Esophagus squamous epithelium (tissue), 5 donors: ENCODE measurements at places on chromosomes 7 and 10.

- DNase-seq, result no peak
These were observed 40.3 kb downstream of the CPVL start for GRCh38 chr7:29105752-29106668.

DNA sequence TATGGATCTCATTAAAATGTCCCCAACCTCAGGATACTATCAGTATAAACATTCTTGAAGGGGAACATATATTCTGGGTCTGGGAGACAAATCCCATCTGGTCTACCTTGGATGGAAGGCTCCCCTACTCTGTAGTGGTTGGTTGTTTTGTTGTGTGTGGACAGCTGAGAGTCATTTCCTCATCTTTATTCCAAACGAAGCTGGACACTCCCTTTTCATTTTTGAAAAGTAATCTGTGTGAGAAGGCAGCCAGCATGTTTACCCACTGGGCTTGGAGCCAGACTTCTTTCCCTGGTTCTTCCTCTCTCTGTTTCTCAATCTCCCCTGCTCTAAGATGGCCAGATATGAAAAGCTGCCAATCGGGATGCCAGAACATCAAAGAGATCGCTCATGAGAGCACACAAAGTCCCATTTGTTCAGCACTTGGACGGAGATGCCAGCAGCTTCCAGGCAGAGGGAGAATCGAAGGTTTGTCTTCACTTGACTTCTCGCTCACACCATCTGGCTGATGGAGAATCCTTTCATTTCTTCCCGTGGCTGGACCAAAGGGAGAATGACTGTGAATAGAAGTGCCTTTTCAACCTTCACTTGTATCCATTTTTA, 108.1 kb upstream of the AGR3 start:
- no peak for DNase-seq

DNA sequence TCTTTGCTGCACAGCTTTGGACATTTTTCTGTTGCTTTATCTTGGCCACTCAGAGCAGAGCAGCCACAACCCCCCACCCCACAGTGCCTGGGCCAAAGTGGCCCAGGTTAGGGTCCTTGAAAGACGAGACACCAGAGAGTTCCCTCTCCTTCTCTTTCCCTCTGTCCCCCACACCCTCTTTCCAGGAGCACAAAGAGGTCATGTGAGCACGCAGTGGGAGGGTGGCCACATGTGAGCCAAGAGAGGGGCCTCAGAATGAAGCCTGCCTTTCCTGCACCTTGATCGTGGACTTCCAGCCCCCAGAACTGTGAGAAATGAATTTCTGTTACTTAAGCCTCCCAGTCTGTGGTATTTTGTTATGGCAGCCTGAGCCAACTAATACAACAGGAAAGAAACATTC, 14.6 kb upstream of the MSMB start:
- DNase-seq, result no peak

DNA sequence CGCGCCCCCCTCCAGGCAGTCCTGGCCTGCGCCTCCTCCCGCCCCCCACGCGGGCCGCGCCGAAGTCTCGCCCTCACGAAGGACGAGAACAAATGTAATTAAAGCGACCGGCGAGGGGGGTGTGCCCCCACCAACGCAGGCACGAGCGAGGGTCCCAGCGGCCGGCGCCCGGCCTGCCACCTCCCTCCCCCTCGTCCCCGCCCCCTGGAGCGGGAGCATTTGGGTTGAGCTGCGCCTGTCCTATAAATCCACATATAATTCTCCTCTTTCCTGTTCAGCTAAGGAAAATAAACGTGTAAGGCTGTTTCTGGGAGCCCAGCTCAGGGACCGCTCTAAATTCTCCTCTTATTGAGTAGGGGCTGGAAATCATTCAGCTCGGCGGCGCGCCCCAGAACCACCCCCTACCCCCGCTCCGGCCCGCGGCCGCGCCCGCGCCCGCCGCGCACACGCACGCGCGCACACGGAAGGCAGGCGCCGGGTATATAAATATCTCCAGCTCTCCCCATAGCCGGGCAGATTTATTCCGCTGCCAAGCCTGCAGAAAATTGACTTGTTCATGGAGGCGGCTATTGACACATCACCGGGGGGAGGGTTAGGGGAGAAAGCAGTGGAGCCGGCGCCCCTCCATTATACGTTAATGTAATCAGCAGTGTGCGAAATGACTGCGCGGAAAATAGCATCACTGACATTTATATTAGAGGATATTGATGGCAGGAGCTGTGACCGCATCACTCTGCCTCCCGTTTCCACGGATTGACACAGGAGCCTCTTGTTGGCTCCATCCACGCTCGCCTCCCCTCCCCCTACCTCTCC, 61.6 kb upstream of the BTRC start:
- DNase-seq, result no peak

DNA sequence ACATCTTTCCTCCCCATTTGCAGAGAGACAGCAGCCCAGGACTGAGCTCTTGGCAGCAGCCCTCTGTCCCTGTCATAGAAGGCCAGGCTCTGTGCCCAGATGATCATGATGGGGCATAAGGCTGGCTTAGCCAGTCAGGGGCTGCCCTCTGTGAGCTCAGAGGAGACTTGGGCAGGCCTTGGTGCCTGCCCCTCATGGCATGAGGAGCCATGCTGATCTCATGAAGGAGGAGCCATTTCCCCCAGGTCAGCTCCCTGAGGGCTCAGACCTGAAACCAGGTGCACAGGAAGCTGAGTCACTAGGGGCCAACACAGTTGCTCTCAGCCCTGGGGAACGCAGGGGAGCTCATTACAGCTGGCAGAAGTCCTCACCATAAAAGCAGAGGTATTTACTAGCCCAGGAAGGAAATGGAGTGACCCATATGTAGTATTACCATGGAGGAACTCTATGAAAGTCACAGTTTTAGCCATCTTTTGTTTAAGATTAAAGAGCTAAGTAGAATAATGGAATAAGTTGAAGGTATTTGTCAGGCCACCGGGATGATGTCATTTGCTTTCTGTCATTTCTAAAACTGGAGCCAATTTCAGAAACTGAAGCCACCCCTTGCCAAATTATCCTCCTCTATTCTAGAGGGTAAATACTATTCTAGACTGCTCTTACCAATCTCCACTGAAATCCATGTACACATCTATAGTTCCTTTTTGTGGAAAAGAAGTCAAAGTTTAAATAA, 362.4 kb upstream of the ZNF32 start:
- no peak for DNase-seq

- DNase-seq, result no peak
These were observed 130.4 kb upstream of the AUTS2 start for GRCh38 chr7:69467826-69468225.

GRCh38 chr7:32879460-32879859, 12.1 kb downstream of the KBTBD2 start:
- DNase-seq, result no peak

DNA sequence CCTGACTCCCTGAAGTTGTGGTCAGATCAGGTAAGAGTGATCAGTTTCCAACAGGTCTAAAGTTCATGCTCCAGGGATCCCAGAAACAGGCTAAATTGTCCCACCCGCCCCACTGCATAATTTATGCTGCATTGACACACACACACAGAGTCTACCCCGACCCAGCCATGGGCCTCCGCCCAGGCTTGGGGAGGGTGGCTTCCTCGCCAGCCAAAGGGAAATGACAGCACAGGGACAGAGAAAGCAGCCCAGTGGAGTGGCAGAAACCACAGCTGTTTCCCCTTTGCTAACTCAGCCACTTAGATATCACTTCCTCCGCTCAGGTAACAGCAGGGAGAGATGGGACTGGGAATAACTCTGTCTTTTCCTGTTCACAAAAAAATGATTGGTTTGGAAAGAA, 9.4 kb downstream of the SH3PXD2A start:
- no peak for DNase-seq

- DNase-seq, result no peak
These were observed 255.3 kb downstream of the CELF2 start for GRCh38 chr10:11272915-11273389.

GRCh38 chr10:124820121-124820520, 18.5 kb downstream of the ABRAXAS2 start:
- DNase-seq, result no peak

GRCh38 chr7:81445462-81445861, 324.4 kb downstream of the HGF start:
- no peak for DNase-seq

DNA sequence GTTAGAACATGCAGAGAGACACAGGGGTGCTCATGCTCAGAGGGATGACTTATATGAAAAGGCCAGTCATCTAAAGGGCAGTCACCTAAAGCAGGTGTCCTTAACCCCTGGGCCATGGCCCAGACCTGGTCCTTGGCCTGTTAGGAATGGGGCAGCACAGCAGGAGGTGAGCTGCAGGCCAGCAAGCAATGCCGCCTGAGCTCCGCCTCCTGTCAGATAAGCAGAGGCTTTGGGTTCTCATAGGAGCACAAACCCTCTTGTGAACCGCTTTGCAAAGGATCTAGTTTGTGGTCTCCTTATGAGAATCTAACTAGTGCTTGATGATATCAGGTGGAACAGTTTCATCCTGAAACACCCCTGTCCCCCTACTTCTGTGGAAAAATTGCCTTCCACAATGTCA, 14.5 kb downstream of the ANKRD7 start:
- no peak for DNase-seq

- DNase-seq, result no peak
These were observed 19.2 kb downstream of the ABCB4 start for GRCh38 chr7:87456247-87456646.

GRCh38 chr7:48360574-48360973, 189.3 kb downstream of the ABCA13 start:
- no peak for DNase-seq

DNA sequence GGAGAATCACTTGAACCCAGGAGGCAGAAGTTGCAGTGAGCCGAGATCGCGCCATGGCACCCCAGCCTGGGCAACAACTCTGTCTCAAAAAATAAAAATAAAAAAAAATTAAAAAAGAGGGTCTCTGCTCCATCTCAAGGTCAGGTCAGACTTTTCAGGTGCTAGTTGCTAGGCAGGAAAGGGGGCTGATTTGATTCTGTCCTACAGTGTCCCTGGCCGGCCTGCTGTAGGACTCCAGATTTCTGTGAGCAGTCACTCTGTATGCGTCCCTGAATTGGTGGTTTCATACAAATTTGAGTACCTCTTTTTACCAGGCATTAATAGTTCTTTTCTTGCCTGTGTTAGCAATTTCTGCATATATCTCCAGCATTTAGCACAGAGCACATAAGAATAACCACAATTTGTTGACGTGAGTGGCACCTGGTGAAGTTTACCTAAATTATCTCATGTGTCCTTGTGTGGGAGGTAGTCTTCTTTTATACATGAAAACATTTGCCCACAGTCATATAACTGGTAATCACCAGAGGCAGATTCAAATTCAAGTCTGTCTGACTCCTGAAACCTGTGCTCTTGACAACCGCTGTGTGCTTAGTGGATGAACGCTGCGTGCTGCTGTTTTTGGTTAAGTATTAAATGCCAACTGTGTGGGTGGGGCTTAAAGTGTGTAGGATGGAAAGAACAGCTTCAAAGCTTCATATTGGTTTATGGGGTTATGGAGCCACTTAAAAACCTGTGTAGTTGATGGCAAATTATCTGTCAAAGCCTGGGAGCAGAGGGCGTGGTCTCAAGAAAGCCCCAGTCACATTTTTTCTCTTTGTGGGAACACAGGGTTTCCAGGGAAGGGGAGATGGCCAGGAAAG, 3.2 kb upstream of the ZNF775 start:
- DNase-seq, result no peak

DNA sequence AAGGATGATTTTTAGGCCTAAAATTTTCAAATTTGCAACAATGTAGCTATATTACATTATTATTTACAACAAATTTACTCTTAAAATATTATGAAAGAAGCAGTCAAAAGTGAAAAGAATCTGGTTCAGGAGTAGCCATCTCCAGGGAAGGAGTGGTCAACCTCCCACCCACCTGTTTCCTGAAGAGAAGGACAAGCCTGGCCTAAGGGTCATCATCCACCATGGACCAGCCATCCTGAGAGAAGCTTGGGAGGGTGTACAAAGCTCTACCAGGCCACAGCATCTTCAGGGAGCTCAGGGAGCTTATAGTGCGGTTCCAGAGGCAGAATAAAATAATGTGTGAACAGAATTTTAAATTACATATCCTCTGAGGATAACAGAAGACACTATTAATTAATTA, 38.1 kb downstream of the COL1A2 start:
- no peak for DNase-seq

GRCh38 chr7:55132890-55133551, 114.2 kb downstream of the EGFR start:
- no peak for DNase-seq

DNA sequence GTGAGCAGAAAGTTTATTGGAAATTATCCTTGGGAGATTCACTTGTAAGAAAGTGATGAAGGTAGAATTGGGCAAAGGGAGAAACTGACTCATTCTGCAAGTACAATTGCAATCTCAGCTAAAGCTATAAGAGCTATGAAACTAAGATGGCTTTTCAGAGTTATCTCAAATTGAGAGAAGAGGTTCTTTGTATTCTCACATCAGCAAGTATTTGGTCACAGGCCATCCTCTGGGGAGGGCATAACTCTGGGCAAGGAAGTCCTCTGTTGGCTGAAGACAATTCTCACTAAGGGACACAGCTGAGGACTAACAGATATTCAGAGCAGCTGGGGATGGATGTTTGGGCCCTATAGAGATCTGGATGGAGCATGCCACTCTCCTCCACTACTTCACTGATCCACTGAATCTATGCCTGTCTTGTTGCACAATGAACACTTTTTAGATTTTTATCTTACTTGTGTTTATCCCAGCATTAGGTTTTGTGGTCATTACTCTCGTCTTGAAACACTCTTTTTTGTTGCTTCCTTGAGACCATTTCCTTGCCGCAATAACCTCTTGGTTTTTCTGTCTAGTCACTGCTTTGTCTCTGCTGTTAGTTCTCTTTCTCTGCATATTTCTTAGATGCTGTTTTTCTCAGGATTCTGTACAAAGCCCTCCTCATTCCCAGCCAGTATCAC, 115.1 kb downstream of the GNAI1 start:
- no peak for DNase-seq

- DNase-seq, result no peak
These were observed 51.2 kb upstream of the PALS2 start for GRCh38 chr7:24521917-24522623.

GRCh38 chr7:6161463-6162330, 110.7 kb downstream of the CYTH3 start:
- no peak for DNase-seq

GRCh38 chr10:32041290-32042028, 14.8 kb downstream of the KIF5B start:
- DNase-seq, result no peak

DNA sequence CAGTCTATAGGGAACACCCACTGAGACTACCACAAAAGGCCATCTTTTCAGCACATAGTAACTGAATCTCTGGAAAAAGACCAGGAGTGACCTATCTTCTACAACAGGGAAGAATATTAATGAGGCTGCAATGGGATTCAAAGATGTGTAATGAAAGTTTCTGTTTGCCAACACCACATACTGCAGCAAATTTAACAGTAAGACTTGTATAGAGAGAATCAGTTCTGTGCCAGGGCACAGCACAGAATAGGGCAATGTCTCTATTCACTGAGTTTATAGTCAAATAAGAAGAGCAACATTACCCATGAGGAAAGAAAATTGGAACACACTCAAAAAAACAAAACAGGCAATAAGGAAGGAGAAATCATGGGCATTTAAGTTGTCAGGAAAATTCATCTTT, 91.4 kb upstream of the PTN start:
- DNase-seq, result no peak
